ENCODE measurements at places on chromosomes 13 and 19.

GRCh38 chr19:28224441-28224840 is 988.5 kb downstream of the UQCRFS1 start:
- DNase-seq: peak; percentile 59

DNA sequence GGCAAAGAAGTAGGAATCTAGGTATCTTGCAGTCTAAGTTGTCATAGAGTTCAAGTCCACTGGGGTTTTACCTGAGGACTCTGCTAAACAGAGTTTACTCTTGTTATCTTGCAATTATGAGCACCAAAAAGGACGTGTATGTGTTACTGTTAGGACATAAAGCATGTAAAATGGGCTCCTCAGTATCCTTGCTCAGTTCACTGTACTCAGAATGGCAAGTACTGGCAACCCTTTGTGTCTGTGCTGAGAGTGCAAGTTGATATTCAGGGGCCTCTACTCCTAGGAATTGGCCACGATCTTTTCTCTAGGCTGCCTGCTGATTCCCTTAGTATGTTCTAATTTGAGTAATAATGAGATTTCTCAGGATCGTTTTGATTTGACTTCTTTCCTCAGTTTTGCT is 13.3 kb downstream of the TDRD3 start:
- DNase-seq: no peak

DNA sequence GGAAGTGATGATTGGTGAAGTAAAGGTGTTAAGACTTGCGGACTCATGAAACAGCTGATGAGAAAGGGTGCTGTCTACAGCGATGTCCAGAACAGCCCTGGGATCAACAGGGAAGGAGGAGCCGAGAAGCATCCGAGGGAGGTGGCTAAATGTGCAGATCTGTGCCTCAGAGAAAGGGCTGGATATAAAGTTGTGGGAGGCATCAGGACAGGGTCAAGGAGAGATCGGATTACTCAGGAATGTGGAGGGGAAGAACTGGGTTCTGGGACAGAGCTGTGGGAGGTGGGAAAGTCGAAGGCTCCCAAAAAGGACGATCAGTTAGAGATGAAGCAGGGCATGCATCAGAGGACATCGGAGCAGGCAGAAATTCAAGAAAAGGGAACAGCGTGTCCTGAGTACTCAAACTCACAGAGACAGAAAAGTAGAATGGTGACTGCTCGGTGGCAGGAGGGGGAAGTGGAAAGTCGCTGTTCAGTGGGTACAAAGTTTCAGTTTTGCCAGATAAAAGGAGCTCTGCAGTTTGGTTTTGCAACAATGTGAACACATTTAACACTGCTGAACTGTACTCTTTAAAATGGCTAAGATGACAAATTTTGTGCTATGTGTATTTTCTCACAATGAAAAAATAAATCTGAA is 1.9 kb downstream of the SIGLEC14 start:
- no peak for DNase-seq

DNA sequence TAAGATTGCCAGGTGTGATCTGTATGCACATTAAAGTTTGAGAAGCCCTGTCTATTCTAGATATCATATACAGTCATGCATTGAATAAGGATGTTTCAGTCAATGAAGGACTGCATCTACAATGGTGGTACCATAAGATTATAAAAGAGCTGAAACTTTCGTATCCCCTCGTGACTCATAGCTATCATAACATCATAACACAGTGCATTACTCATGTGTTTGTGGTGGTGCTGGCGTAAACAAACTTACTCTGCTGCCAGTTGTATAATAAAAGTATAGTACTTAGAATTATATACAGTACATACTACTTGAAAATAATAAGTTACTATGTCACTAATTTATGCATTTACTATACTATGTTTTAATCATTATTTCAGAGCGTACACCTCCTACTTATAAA is 489.3 kb downstream of the GPC6 start:
- DNase-seq: peak; percentile 2

- no peak for DNase-seq
Measured at GRCh38 chr19:19566306-19566705, 28.2 kb downstream of the CILP2 start.

DNA sequence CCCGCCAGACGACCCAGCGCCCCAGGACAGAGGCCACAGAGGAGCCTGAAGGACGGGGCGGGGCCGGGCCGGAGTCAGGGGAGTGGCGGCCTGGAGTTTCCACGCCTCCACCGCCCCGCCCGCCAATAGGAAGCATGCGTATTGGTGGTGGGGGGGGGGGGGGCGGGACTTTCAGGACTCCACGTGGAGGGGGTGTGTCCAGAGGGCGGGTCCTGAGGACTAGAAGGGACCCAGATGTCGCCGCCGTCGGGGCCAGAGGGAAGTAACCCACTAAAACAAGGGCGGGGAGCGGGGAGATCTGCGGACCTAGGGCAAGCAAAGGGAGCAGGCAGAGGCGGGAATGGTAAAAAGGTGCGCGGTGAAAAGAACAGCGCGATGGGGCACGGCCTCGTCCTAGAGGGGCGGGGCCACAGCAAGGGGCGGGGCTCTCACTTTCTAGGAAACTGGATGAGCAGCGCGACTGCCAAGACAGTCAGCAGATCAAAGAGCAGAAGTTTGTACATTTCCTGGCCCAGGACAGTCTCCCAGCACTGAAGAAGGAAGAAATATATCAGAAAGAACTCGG is 2.8 kb upstream of the LENG1 start:
- peak; percentile 91 for DNase-seq

GRCh38 chr13:79398127-79398526 is 7.9 kb downstream of the RBM26 start:
- DNase-seq: no peak

GRCh38 chr13:40376296-40376849 is 290.1 kb downstream of the FOXO1 start:
- no peak for DNase-seq

GRCh38 chr19:28504727-28505126 is 708.2 kb downstream of the UQCRFS1 start:
- DNase-seq: no peak

GRCh38 chr13:46620471-46620870 is 67.5 kb downstream of the LRCH1 start:
- DNase-seq: no peak

- DNase-seq: no peak
Measured at GRCh38 chr19:23804676-23805075, 46.0 kb upstream of the ZNF681 start.

DNA sequence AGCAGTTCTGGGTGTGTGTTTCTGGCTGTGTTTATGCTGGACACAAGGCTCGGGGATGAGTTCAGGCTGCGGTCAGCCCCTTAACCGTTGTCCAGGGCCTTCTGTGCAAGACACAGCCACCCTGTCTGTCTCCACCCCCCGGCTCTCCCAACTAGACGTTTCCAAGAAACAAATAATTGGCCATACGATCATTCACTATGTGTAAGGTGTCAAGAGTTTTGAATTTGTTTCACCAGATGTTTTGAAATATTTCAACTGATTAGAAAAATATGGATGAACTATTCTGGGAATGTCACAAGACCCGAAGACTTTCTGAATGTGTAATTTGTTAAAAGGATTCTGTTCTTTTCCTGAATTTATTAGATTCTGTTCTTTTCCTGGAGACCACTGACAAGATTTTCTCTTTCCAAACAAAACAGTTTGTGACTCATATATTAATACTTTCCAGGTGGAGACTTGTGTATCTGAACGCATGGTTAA is 318.2 kb downstream of the MYO16 start:
- DNase-seq: no peak

DNA sequence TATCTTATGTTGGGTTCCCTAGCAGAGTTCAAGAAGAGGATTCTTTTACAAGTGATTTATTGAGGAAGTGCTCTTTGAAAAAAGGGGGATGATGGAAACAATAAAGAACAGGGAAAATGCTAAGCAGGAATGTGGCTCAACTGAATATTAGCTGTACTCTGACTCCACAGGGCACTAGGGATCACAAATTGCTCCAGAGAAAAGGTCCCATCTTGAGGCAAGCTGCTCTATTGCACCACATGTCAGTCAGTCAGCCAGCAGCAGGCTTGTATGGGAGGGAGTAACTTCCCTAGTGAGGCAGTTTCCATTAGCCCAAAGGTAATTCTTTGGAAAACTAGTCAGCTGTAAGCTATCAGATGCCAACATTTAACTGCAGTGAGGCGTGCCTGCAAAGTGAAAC is 73.3 kb upstream of the FNDC3A start:
- DNase-seq: no peak

- no peak for DNase-seq
Measured at GRCh38 chr19:28685802-28686201, 527.1 kb downstream of the UQCRFS1 start.

Measured in SW480 (cell line).